ENCODE measurements at places on chromosomes 11 and 22.

DNA sequence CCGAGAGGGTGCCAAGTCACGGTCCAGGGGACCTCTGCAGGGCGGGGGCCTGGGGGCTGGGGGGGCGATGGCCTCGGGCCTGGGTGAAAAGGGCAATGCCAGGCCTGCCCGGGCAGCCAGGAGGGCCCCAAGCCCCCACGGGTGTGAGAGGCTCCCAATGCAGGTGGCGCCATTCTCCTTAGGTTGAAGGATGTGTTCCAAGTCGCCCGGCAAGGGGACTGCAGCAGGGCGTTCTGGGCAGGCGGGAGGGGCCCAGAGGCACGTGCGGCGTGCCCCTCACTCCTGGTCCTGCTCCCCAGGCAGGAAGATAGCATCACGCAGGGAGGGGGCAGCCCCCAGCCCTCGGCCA is 730 bp upstream of the TNNI2 start:
- DNase-seq = no peak

DNA sequence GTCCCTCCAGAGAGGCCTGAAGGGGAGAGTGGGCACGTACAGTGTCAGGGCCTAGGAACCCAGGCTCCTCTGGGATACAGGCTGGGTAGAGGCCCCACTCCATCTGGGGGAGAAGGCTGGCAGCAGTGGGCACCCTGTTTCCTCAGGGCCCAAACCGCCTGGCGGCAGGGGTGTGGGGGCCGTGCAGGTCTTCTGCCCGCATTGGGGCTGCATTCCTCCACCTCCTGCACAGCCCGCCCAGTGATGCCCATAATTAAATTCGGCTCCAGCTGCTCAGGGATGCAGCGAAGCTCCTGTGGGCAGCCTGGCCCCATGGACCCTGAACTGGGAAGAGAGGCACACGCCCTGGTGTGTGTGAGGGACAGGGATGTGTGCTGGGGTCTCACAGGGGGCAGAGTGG is 35.4 kb downstream of the KCNQ1OT1 start:
- no peak for DNase-seq

DNA sequence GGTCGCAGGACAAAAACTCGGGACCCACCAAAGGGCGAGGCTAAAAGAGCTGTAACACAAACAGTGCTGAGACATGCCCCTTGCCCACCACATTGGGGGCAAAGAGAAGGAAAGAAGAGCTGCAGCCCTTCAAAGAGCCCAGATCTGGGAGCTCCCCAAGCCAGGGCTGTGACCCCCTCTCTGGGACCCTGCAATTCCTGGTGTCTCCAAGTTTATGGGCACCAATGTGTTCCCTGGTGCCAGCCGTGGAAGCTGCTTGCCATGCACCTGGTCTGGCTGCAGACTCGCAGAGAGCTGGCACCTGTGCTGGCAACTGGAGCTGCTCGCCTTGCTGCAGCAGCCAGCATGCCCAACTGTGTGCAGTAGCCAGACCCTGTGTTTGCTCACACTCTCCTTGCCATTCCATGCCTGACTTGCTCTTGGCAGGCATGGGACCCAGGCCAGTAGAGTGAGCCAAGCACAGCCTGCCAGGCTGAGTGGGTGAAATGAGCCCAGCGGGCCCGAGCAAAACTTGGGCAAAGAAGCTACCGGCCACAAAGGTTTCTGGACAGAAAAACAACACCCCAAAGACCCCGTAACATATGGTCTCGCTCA is 16.0 kb downstream of the RRP8 start:
- no peak for DNase-seq

- DNase-seq = peak; percentile 54
These were observed 30.0 kb upstream of the WNT11 start for GRCh38 chr11:76236092-76236999.

- DNase-seq = no peak
These were observed 152.7 kb downstream of the ADAMTS15 start for GRCh38 chr11:130601141-130601540.

DNA sequence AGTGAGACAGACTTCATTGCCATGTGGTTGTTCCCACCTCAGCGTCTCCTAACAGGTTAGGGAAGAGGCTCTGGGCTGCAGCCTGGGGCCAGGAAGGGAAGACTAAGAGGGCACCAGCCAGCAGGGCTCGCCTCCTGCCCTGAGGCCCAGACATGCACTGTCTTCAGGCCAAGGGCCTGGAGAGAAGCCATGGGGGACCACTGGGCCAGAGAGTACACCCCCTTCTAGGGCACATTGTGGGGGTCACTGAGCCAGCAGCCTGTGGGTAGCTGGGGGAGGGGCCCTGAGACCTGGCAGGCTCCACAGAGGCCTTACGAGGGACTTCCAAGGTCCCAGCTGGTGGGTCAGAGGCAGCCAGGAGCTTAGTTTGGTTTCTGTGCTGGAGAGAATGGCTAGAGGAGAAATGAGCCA is 25.0 kb upstream of the MYRF start:
- no peak for DNase-seq

DNA sequence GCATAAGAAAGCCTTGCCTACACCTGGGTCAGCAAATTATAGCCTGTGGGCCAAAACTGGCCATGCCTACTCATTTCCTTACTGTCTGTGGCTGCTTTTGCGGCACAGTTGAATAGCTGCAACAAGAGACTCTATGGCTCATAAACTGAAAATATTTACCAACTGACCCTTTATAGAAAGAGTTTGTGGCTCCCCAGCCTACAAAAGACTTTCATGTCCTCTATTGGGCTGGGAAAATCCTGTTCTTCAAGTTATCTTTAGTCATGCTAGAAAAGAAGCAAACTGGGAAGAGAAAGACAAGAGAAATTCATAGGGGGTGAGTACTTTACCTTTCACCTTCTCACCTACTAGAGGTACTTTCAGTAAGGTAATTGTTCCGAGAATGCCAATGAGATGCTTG is 175.1 kb downstream of the SWAP70 start:
- DNase-seq = no peak

DNA sequence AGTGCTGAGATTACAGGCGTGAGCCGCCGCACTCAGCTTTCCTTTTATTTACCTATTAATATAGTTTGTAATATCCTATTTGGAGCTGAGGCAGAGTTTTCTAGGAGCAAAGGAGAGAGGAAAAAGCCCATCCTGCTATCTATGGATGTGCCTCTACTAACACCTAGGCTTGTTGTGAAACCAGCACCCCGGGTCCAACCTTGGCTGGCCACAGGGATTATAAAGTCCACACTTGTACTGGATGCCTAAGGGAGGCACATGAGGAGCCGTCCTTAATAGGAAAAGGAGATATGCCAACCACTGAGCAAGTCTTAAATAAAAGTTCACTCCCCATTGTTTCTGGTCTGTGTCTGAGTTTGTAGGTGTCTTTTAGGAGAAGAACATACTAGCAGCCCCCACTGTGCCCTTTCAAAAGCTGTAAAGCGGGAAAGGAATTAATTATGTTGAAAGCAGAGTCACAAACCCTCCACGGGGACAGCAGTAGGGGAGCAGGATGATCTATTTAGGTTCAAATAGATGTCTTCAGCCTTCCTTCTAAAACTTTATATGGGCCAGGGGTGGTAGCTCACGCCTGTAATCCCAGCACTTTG is 29.3 kb downstream of the RRP7A start:
- DNase-seq = no peak

DNA sequence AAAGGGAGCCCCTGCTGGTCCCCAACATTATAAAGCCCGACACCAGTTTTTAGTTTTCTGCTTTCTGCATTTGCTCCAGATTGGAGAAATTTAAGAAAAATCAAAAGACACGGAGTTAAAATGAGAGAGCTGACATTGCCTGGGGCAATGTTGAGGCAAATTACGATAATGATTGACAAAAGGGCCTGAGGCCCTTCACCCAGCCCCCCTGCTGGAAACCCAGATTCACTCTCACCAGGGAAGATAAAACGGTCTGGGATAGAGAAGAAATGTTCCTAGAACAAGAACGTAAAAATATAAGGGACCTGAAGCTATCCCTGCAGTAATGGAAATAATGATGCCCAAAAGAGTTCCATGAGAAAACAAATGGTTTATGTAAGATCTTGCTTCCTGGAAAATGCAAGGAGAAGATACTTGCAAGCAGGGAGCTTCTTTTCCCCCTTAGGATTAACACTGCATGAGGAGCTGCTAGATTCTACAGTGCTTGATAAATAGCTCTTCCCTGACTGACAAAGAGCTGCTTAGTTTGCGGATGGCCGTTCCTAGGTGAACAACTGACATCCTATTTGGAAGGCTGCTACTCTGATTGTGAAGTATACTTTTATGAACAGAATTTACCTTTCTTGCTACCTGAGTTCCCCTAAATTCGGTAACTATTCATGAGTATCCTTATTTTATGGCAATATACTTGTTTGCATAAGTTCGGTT is 40.6 kb upstream of the GNAZ start:
- DNase-seq = no peak

DNA sequence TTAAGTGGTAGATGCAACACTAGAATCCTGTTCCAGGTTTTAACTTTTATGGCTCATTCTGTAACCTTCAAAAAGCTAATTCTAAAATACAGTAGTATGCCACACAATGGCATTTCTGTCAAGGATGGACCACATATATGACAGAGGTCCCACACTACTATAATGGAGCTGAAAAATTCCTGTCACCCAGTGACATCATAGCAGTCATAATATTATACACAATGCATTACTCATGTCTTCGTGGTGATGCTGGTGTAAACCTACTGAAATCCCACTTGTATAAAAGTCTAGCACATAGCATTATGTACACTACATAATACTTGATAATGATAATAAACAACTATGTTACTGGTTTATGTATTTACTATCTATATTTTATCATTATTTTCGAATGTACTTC is 12.1 kb downstream of the TYR start:
- DNase-seq = no peak

DNA sequence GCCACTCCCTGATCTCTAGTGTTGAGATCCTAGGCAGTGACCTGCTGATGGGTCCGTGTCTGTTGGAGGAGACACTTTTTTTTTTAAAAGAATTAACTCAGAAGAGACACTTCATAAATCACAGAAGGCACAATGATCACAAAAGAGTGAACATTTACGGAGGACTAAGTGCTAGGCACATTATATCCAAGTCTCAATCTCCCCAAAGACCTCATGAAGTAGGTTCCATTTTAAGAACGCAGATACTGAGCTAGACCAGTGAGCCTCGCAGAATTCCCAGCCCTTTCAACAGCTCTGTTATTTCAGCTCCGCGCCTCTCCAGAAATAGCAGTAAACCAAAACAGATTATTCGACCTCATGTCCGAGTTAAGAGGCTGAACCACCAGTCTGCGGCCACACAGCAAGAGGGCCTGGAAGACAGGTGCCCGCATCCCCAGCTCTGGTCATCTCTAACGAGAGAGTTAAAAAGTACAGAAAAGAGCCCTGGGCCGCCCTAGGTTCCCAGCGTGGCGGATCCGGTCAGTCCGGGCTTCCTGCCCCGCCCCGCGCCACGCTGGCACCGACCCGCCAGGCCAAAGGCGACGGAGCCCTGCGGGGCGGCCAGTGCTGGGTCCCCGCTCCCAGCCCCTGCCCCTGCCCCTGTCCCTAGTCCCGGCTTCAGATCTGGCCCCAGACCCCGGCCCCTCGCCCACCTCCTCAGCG is 612 bp downstream of the XBP1 start:
- peak; percentile 30 for DNase-seq

GRCh38 chr11:100761841-100762240 is 74.8 kb downstream of the ARHGAP42 start:
- peak; percentile 19 for DNase-seq

DNA sequence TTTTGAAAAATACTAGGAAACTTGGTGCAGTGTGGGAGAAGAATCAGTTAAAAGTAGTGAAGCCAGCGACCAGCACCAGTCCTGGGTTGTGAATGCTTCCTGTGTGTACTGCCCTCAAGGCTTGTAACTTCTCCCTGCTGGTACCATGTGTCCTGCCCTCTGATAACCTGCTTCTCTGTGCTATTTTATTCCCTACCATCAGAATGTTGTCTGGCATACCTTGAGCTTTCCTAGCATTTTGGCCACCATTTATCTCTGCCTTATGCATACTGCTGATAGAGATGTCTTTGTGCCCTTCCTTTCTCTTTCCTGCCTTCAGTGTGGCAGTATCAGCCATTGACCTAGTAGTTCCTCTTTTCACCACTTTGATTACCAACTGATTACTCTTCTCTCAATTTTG is 2.0 kb downstream of the GTF2H1 start:
- DNase-seq = no peak

DNA sequence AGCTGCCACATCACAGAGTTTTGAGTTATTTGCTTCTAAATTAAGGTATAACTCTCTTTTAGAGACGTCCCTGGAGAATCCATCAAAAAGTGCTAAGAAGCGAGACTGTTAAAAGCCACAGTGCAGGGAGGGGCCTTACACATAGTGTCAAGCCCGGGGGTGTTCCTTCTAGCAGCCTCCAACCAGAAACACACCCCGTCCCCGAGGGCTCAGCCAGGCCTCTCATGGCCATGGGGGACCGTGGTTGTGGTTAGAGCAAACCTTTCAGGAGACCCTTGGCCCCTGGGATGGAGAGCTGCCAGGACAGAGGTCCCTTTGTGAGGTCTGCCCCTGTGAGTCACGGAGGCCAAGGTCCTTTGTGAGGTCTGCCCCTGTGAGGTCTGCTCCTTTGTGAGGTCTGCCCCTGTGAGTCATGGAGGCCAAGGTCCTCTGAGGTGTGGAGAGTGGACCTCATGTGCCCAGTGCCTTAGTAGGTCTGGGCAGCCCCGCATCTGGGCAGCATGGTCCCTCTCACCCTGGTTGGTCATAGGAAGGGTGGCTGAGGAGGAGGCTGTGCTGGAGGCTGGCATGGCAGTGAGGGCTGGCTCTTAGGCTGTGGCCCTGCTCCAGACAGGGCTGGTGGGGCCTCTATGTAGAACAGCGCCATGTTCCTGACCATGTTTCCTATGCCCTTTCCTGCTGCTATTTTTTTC is 5.4 kb downstream of the GNAZ start:
- no peak for DNase-seq

GRCh38 chr11:70912226-70912840 is 340.0 kb downstream of the SHANK2 start:
- DNase-seq = no peak

DNA sequence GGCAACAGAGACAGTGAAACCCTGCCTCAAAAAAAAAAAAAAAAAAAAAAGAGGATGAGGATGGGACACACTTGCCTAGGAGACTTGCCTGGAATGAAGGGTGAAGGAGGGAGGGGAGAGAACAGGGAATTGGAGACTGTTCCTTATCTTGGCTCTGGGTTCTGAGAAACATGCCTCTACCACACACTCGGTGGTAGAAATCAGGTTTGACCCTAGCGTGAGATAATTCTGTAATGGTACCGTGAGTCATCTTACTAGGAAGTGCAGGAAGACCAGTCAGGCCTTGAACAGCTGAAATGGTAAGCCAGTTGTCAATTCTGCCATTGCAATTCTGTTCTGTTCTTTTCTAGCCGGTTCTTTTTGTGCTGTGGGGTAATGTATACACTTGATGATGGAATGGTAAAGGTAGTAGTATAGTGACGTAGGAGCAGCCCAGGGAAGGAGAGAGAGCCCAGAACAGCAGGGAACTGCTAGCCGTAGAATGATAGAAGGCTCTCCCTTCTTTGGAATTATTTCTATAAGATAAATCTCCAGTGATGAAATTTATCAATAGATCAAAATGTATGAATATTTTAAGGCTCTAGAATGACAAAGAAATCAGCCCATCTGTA is 3.9 kb upstream of the AMBRA1 start:
- DNase-seq = no peak
